ENCODE measurements at places on chromosomes 1 and 21.

DNA sequence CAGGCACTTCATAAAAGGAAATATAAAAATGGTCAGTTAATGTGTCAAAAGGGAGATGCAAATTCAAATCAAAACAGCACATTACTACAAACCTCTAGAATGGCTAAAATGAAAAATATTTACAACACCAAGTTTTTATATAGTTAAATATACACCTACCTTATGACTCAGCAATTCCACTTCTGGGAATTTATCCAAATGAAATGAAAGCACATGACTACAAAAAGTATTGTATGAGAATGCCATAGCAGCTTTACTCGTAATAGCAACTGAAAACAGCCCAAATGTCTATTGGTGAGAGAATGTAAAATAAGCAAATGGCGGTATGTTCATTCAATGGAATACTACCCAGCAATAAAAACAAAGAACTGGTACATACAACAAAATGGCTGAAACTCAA lies 175.8 kb upstream of the SPAG17 start:
- no peak for DNase-seq

- DNase-seq: no peak
These were observed 323.3 kb downstream of the AJAP1 start for GRCh38 chr1:4977701-4978100.

DNA sequence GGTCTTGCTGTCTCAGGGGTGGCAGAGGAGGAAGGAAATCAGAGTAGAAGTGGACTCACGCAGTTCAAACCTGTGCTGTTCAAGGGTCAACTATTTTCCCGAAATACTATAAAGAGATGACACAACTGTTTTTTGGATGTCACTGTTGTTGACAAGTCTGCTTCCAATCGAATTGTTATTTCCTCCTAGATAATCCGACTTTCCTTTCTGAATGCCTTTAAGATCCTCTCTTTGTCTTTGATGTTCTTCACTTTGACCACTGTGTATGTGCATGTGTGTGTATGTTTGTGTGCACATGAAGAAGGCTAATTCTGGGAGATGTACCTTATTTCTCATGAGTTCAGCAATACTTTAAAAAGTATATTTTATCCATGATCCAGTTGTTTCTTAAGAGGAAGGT lies 21.6 kb downstream of the PADI4 start:
- no peak for DNase-seq

DNA sequence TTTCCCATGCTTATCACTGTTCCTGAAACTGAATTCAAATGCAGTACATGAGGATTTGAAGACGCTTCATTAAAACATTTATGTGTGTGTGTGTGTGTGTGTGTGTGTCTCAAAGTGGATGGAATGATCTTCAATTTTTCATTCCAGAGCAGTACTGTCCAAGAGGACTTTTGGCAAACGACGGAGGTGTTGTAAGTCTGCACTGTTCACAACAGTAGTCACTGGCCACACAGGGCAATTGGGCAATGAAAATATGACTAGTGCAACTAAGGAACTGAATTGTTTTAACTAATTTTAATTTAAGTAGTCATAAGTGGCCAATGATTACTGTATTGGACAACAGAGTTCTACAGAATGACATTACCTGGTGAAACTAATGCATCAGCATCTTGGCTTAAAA lies 5.0 kb downstream of the TAF5L start:
- no peak for DNase-seq

GRCh38 chr1:68291688-68292384 lies 59.5 kb upstream of the WLS start:
- no peak for DNase-seq
